Panc1 (cell line): ENCODE measurements at places on chromosomes 6 and 20. TPM values are rescaled to one million over a fixed set of nuclear protein-coding genes. Genes with fewer than 3 reads are reported as not detected.
A peak's percentile ranks its signal among the peaks of the same experiment; 100 is the strongest.

GRCh38 chr6:101439790-101440189 is 46.3 kb downstream of the GRIK2 start:
- no peak overlapping the region for H3K4me3 ChIP-seq
- H3K27me3 ChIP-seq = no peaks in the 10 kb centered on the region
- no peak for DNase-seq
- no peaks in the 10 kb centered on the region for H3K4me1 ChIP-seq
- H3K27ac ChIP-seq = no peak overlapping the region

GRCh38 chr20:63101781-63102720 is 95.3 kb upstream of the BHLHE23 start:
- peak overlapping the region; percentile 66 for H3K27ac ChIP-seq
- DNase-seq = no peak
- no peaks in the 10 kb centered on the region for H3K36me3 ChIP-seq
- H3K4me3 ChIP-seq = peak overlapping the region; percentile 59

GRCh38 chr6:111361648-111362047 is 121.4 kb downstream of the REV3L start:
- peak; percentile 17 for DNase-seq
- H3K4me1 ChIP-seq = no peaks in the 10 kb centered on the region; the same call in 1 of the 2 replicates
- H3K27me3 ChIP-seq = no peaks in the 10 kb centered on the region

GRCh38 chr6:146636481-146636880 is 37.7 kb downstream of the ADGB start:
- H3K4me1 ChIP-seq = no peaks in the 10 kb centered on the region
- no peaks in the 10 kb centered on the region for H3K36me3 ChIP-seq
- no peak for DNase-seq
- H3K27ac ChIP-seq = no peak overlapping the region

DNA sequence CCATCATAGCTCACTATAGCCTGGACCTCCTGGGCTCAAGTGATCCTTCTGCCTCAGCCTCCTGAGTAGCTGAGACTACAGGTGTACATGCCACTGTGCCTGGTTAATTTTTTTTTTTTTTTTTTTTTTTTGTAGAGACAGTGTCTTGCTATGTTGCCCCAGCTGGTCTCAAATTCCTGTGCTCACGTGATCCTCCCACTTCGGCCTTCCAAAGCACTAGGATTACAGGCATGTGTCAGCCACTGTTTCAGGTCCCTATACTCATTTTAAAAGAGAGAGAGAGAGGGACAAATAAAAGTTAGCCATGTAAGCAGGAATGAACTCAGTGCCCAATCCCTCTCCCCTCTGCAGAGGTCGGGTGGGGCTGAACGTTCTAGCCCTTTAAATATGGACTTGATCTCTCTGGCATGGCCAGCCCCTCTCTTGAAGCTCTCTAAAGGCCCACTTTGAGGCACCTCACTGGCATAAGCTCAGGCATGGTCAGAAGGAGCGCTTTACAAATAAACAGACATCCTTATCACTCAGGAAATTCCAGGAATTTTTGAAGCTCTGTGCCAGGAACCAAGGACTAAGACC is 9.0 kb upstream of the SERPINB1 start:
- no peaks in the 10 kb centered on the region for H3K27me3 ChIP-seq
- peaks cover 37% of the 10 kb centered on the region for H3K4me1 ChIP-seq

DNA sequence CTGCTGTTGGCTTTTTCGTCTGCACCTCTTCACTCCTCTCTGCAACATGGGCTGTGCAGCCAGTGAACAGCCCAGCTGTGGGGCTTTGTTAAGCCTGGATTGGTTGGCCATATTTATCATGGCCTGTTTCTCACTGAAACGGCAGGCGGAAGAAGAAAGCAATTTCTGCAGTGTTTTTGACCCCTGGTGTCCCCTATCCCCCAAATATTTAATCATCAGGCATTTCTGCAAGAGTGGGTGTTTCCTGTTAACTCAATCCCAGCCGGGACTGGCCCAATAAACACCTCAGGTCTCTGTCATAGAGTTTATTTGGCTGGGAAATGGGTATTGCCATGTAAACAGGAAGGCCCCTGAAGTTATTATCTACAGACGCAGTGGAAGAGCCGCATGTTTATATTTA is 174.8 kb upstream of the SUPT3H start:
- H3K27ac ChIP-seq = no peak overlapping the region
- no peak overlapping the region for H3K4me3 ChIP-seq
- H3K27me3 ChIP-seq = no peaks in the 10 kb centered on the region
- DNase-seq = no peak

GRCh38 chr6:16651871-16652270 is 109.4 kb downstream of the ATXN1 start:
- DNase-seq = no peak
- H3K27ac ChIP-seq = no peak overlapping the region
- H3K4me3 ChIP-seq = no peak overlapping the region

- no peaks in the 10 kb centered on the region for H3K27me3 ChIP-seq
- H3K36me3 ChIP-seq = no peaks in the 10 kb centered on the region
- DNase-seq = no peak
- H3K4me1 ChIP-seq = no peaks in the 10 kb centered on the region
Observed at GRCh38 chr6:80217794-80218193, 111.3 kb downstream of the BCKDHB start.

GRCh38 chr6:104252276-104252675 is 607.4 kb downstream of the HACE1 start:
- no peaks in the 10 kb centered on the region for H3K36me3 ChIP-seq
- no peak for DNase-seq
- H3K27me3 ChIP-seq = no peaks in the 10 kb centered on the region

- no peak for DNase-seq
- H3K4me3 ChIP-seq = no peak overlapping the region
- H3K27ac ChIP-seq = no peak overlapping the region
- H3K36me3 ChIP-seq = no peaks in the 10 kb centered on the region
- H3K27me3 ChIP-seq = no peaks in the 10 kb centered on the region
- H3K4me1 ChIP-seq = peaks cover 6% of the 10 kb centered on the region
Observed at GRCh38 chr6:154709621-154710020, 23.6 kb upstream of the SCAF8 start.

GRCh38 chr20:24147479-24147878 is 158.9 kb upstream of the GGTLC1 start:
- H3K27me3 ChIP-seq = no peaks in the 10 kb centered on the region
- H3K4me1 ChIP-seq = no peaks in the 10 kb centered on the region
- H3K36me3 ChIP-seq = no peaks in the 10 kb centered on the region
- H3K4me3 ChIP-seq = no peak overlapping the region

DNA sequence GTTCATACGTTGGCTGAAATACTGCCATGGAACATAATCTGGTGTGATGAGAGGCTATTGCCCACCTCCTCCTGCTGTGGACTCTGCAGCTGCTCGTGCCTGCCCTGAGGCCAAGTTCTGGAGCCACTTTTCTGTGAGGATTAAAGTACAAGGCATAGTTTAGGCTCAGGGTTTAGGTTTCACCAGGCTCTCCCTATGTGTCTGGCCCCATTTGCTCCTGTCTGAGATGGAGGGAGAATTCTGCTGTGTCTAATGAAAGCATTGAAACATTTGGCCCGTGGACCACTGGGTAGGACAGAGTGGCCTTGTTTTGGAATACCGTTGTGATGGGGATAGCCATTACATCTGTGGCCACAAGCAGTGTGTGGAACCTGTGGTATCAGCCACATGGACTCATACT is 5.9 kb downstream of the WRNIP1 start:
- H3K27ac ChIP-seq = no peak overlapping the region
- no peak overlapping the region for H3K4me3 ChIP-seq
- DNase-seq = no peak
- no peaks in the 10 kb centered on the region for H3K27me3 ChIP-seq
- H3K4me1 ChIP-seq = peaks cover 28% of the 10 kb centered on the region

GRCh38 chr6:110654096-110654820 is 161.0 kb downstream of the CDK19 start:
- peak; percentile 33 for DNase-seq
- no peak overlapping the region for H3K4me3 ChIP-seq
- no peaks in the 10 kb centered on the region for H3K27me3 ChIP-seq
- H3K27ac ChIP-seq = no peak overlapping the region

The PXT1 gene
- not detected for total RNA-seq

The KCNK15 gene
- 7.4 TPM for total RNA-seq

The SCUBE3 gene
- total RNA-seq = 1.6 TPM

The C6orf15 gene
- total RNA-seq = not detected

The SLC22A3 gene
- not detected for total RNA-seq

The TAGAP gene
- 0.13 TPM for total RNA-seq

The BHLHE23 gene
- not detected for total RNA-seq

The ADGRF4 gene
- total RNA-seq = 0.10 TPM
